Activated CD4-positive, alpha-beta T cell treated with anti-CD3 and anti-CD28 coated beads, Interleukin-2, Interleukin-4, amounts not matched to agents 100 ng/mL and 50 ng/mL, durations not matched to agents 16 hours and 8 hours (primary cell): ENCODE measurements at places on chromosomes 4 and X.

DNA sequence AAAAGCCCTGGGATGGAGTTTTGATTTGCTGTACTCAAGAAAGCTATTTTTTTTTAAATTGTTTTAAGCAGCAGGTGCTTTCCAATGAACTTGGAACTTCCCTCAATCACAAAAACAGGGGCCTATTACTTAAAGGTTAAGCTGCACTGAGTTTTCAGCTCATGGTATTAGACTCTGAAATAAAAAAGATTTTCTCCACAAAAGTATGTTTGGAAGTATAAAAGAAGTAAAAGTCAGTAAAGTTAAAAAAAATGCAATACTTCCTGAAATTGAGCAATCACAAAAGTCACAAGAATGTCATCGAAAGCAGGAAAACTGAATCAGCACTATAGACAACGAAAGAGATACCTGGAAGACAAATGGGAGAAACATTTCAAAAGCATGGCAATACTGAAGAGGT is 38.9 kb upstream of the PLAC8 start:
- DNase-seq, result no peak

DNA sequence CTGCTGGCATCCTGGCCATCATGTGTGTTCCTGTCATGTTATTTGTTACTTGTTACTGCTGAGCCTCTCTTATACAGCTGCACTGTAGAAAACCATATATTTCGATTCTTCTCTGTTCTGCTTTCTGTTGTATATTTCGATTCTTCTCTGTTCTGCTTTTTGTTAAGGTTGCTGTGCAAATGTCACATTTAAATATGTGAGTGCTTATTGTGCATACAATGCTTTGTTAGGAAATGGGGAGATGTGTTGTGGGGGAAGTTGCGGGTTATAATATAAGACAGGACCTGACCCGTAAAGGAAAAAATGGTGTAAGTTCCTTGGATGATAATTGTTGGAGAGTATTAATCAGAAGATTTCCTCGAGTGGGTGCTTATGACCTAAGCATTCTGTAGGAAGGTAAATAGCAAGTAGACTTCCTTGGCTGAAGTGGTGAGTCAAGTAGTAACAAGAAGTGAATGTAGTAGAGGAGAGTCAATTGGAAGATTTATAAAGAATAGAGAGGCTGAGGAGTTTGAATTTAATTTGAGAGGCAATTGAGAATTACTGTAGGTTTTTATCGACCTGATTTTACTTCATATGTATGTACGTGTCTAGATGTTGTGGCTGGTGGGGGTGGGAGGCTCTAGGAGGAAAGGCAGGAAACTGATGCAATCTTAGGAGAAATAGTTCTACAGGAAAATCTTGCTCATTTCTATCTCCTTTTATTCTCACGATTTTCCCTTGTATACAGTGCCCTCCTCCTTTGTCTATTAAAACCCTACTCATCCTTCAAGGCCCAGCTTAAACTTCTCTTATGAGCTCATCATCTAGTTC is 8.5 kb downstream of the OGT start:
- no peak for DNase-seq

DNA sequence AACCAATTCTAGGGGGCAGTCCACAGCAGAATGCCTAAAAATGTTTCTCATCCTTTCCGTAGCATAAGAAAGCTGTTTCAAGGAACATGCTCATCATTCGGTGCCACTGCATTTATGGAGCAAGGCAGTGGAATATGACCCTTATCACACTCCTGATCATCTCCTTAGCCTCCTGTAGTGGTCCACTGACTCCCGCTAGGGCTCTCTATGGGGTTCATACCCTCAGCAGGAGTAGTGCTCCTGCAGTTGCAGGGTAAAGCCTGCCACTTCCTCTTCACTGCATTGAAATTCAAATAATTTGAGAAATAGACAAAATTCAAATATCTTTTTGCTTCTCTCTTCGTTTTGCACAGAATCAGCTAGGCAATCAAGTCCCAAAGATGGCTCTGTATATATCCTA is 107.0 kb downstream of the NDST3 start:
- DNase-seq, result no peak

GRCh38 chr4:143207555-143207954 is 22.8 kb downstream of the USP38 start:
- no peak for DNase-seq

GRCh38 chrX:50049228-50049627 is 126.8 kb downstream of the CLCN5 start:
- DNase-seq, result no peak
